ENCODE measurements at places on chromosomes 5 and 9.

- no peak for DNase-seq
Measured at GRCh38 chr9:118938581-118938980, 430.7 kb downstream of the BRINP1 start.

- no peak for DNase-seq
Measured at GRCh38 chr5:13944560-13945199, at the start of gene DNAH5. Gene DNAH5, minus strand, starts transcription at chr5:13944688. Its CDS starts 250 bp downstream, at chr5:13944438.

GRCh38 chr5:87788416-87788815 lies 375.7 kb upstream of the CCNH start:
- DNase-seq, result no peak

- DNase-seq, result no peak
Measured at GRCh38 chr9:37444890-37445289, 20.4 kb downstream of the ZBTB5 start.

DNA sequence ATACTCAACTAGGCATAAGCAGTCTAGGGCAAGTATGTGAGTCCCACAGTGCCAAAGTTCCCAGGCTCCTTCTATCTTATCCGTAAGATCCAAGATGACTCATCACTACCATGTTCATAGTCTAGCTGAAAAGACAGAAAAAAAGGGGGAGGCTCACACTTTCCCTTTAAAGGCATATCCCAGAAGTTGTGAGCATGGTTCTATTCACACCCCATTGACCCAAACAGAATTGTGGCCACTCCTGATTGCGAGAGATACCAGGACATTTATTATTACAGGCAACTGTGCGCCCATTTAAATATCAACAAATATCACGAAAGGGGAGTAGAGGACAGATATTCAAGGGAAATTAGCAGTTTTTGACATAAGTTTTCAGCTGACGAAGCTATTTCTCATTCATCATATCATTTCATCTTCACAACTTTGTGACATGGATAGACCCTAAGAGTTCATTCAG lies 8.1 kb upstream of the PFDN1 start:
- DNase-seq, result no peak

- DNase-seq, result no peak
Measured at GRCh38 chr5:56169281-56169680, 63.8 kb downstream of the ANKRD55 start.

DNA sequence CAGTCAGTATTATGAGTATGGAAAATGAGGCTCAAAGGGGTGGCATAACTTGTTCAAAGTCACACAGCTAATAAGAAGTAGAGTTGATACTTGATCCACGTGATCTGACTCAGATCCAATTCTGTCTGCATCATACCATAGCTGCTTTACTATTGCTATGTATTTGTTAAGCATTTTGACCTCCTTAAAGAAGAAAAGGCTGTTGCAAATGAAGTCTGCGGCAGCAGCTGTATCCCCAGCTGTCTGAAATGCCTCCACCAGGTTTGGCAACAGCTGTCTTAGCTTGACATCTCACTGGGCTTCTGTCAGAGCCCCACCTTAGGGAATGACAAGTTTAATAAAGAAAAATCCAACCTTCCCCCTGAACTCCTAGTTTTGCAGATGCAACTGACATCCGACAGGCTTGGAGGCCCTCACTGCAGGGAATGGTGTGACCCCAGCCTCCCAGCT lies 75.6 kb upstream of the SLC44A1 start:
- DNase-seq, result no peak

DNA sequence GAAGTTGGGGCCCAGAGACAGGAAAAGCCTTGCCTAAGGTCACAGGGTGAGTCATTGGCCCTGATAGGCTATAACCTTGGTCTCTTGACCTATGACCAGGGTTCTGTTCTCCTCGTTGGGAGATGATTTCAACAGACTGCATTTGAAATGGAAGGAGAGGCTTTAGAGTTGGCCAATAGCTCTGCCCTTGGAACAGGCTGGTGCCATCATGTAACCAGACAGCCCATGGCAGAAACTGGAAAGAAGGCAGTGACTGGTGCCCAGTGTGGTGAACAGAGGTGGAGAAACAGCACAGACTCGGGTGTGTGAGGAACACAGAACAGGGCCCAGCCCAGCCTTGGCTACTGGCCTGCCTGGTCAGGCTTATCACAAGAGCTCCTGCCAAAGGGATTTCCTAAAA lies 109.8 kb upstream of the SLC25A48 start:
- no peak for DNase-seq

DNA sequence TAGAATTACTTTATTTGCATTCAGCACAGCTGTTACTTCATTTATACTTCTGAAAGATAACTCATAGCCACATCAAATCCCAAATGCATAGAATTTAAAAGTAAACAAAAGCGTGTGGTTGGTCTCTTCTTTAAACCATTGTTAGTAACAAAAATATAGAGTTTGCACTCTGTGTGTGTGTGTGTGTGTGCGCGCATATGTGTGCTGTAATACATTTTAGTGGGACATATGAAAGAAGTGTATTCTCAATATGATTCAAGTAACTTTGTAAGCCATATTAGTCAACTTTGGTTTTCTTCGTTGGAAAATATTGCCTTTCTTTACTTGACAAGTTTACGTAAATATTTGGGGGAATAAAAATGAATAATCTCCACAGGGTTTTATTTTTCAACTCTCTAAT lies 106.1 kb upstream of the PRRC1 start:
- no peak for DNase-seq

- DNase-seq, result no peak
Measured at GRCh38 chr5:15718421-15719179, 218.6 kb downstream of the FBXL7 start.

- DNase-seq, result no peak
Measured at GRCh38 chr5:133354323-133355185, 257.8 kb downstream of the FSTL4 start.

- DNase-seq, result peak; percentile 48
Measured at GRCh38 chr5:134127376-134127861, 12.9 kb downstream of the TCF7 start.

- DNase-seq, result peak; percentile 15
Measured at GRCh38 chr9:133717113-133718031, 20.8 kb downstream of the SARDH start.

DNA sequence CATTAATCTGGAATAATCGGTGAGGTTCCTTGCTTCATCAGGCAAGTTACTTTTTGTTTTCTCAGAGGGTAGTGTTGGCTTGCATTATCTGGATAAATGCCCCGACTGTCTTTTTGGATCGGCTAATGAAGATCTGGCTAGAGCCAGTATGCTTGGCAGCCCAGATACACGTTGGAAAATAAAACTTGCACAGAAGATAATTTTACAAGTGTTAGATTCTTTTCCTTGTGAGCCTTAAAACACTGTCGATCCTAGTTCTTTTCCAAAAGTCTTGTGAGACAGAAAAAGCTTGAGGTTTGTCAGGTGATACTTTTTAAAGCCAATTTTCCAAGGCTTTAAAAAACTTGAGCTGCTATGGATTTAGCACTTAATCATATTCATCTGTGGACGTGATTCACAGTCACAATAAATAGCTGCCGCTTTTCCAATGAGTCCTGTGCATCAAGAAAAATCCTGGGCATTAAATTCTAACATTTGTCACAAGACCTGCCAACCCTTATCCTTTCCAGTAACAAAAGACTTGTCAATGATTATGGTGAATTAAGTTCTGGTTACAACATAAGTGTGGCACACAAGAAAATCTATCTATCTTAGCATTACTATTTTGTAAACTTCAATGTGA lies 68.5 kb downstream of the PRLR start:
- DNase-seq, result no peak

- DNase-seq, result no peak
Measured at GRCh38 chr9:135772056-135772646, 70.2 kb downstream of the KCNT1 start.

DNA sequence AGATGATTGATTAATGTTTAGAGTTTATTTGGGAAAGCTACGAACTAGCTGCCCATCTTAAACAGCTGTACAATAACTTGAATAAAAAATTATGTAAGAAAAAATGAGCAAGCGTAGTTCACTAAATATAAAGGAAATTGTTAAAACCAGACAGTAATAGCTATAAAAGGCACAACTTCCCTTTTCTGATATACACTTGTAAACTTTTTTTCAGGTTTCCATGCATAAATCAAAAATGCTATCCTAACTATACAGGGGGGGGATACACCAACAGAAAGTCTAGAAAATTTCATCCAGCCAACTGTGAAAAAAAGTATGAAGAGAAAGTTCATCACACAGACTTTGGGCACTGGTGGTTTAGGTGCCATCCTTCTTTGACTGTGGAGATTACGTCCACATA lies 122.3 kb downstream of the NR3C1 start:
- DNase-seq, result no peak

DNA sequence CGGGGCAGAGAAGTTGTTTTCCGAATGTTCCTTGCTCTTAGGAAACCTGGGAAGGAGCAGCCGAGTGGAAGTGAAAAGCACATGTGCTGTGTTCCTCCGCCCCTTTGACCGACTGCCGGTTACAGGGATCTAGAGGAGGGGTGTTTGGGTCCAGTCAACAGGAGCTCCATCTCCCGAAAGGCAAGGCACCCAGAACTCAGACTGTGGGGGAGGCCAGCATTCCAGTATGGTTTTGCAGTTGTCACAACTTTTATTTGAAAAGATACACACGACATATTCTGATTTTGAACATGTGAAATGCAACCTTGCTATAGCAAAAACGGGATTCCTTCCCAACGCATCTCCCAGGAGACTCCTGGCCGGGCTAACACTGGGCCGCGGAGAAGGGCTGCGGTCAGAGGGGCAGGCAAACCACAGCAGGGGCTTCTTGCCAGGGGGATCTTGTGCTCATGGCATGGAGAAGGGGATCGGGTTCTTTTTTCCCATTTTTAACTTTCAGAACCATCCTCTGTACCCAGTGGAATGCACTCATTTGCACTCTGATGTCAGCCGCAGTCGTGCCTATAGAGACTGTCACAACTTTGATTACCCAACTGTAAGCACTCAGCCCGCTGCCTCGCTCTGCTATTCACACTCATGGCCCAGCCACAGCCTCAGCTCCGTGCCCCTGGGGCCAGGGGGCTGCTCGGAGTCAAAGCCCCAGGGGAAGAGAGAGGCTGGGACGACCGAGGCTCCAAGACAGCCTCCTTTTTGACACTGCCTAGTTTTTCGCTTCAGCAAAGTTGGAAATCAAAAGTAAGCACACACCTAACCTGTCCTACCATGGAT lies 3.9 kb downstream of the QRFP start:
- no peak for DNase-seq

- no peak for DNase-seq
Measured at GRCh38 chr5:1329111-1329579, 15.8 kb downstream of the CLPTM1L start.

GRCh38 chr9:130337784-130338380 lies 72.3 kb downstream of the HMCN2 start:
- DNase-seq, result no peak

GRCh38 chr5:42377496-42377895 lies 45.7 kb upstream of the GHR start:
- DNase-seq, result no peak

DNA sequence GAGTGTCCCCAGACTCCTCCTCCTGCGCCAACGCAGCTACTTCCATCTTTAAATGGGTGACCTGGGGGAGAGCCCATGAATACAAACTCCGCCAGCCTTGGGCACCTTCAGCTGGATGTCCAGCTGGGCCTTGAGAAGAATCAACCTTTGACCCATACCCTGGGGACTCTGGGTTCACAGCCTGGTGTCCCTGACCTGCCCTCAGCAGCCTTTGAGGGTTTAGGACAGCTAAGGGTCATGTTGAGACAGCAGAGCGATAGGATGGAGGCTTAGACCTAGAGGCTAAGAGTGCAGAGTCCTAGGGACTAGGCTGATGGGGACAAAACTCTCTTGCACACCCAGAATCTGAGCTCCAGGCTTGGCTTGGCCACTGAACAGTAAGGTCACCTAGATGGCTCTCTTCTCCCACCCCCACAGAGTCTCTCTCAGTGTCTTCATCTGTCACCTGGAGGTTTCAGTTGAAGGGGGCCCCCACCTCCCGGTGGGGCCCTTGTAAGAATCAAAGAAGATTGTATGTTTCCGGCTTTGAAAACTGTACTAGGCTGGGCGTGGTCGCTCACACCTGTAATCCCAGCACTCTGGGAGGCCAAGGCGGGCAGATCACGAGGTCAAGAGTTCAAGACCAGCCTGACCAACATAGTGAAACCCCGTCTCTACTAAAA lies 6.7 kb upstream of the AQP3 start:
- no peak for DNase-seq

GRCh38 chr5:63655043-63655442 lies 307.2 kb downstream of the HTR1A start:
- no peak for DNase-seq

DNA sequence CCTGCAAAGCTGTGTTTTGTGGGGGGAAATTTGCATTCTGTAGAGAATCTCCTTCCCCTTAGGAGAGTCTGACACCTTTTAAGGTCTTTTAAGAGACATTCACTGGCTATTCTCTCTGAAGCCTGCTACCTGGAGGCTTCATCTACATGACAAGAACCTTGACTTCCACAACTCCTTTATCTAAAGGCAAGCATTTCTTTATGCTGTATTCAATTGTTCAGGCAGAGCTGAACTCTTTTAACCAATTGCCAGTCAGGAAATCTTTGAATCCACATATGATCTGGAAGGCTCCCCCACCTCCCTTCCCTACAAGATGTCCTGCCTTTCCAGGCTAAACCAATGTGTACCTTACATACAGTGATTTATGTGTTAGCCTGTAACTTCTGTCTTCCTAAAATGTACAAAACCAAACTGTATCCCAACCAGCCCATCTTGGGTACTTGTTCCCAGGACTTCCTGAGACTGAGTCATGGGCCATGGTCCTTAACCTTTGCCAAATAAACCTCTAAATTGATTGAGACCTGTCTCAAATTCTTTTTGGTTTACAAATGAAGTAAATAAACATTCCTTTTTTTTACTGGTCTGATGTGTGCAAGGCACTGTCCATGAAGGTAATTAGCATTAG lies 9.9 kb downstream of the C9orf85 start:
- DNase-seq, result no peak

DNA sequence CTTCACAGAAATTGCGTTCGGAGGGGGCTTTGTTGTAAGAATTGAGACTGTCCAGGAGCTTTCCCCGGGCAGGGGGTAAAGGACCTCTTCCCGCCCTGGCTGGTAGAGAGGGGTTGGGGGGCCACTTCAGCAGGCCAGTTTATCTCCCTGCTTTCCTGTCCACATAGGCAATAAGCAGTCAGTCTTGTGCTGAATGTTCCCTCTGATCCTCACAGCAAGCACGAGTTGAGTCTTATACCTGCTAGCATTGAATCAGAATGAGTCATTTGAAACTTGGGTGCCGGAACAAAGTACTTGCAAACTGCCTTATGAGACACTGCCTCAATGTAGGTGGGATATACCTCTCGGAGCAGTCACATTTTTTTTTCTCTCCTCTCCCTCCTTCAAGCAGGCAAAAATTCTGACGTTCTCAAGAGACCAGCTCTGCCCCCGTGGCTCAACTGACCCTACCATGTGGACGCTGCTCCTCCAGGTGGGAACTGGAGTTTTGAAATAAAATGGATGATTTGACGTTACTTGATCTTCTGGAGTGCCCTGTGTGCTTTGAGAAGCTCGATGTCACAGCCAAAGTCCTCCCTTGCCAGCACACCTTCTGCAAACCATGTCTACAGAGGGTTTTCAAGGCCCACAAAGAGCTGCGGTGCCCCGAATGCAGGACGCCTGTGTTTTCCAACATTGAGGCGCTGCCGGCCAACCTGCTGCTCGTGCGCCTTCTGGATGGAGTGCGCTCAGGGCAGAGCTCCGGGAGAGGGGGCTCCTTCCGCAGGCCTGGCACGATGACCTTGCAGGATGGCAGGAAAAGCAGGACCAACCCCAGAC lies 1.3 kb downstream of the SH3RF2 start:
- DNase-seq, result no peak

GRCh38 chr9:33408087-33408486 lies 5.7 kb upstream of the AQP7 start:
- no peak for DNase-seq

GRCh38 chr9:61671276-61671973 lies 481.6 kb downstream of the SPATA31A7 start:
- peak; percentile 15 for DNase-seq
